ENCODE measurements at places on chromosomes 16 and 17.

DNA sequence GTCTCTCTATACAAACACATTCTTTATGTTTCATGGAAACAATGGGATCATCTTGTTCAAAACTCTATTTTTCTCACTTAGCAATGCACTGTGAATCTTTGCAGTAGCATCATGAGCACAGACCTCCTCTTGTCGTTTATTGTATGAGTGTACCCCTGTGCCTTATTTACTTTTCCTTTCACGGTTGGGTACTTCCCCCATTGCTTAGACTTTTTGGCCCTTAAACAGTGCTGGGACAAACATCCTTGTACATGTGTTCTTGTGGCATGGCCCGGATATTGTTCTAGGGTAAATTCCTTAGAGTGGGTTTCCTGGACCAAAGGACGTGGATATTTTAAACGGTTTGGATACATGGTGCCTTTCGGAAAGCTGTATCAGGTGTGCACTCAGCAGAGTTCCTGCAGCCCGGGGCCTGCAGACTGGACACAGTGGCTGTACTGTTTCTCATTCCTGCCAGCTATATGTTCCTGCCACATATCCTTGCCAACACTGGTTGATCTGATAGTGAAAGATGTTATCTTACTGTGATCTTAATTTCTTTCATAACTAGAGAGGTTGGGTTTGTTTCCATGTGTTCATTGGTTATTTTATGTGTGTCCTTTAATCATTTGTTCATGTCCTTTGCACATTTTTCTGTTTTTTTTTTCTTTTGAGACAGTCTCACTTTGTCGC lies 111.1 kb downstream of the OR1D5 start:
- DNase-seq = no peak

DNA sequence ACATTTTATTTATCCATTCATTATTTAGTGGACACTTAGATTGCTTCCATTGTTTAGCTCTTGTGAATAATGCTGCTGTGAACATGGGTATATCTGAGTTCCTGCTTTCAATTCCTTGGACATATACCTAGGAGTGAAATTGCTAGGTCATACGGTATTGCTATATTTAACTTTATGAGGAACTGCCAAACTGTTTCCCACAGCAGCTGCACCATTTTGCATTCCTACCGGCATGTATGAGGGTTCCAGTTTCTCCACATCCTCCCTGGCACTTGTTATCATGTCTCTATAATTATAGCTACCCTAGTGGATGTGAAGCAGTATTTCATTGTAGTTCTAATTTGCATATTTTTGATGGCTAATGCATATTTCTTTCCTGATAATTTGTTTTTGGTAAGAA lies 23.7 kb upstream of the DRG2 start:
- no peak for DNase-seq

- DNase-seq = no peak
Observed at GRCh38 chr17:19656336-19656735, 7.8 kb downstream of the ALDH3A2 start.

GRCh38 chr16:12255473-12255872 lies 278.9 kb downstream of the SNX29 start:
- no peak for DNase-seq

- no peak for DNase-seq
Observed at GRCh38 chr17:77745702-77746101, 212.8 kb upstream of the TNRC6C start.

- DNase-seq = no peak
Observed at GRCh38 chr16:82881516-82881915, 254.7 kb downstream of the CDH13 start.

DNA sequence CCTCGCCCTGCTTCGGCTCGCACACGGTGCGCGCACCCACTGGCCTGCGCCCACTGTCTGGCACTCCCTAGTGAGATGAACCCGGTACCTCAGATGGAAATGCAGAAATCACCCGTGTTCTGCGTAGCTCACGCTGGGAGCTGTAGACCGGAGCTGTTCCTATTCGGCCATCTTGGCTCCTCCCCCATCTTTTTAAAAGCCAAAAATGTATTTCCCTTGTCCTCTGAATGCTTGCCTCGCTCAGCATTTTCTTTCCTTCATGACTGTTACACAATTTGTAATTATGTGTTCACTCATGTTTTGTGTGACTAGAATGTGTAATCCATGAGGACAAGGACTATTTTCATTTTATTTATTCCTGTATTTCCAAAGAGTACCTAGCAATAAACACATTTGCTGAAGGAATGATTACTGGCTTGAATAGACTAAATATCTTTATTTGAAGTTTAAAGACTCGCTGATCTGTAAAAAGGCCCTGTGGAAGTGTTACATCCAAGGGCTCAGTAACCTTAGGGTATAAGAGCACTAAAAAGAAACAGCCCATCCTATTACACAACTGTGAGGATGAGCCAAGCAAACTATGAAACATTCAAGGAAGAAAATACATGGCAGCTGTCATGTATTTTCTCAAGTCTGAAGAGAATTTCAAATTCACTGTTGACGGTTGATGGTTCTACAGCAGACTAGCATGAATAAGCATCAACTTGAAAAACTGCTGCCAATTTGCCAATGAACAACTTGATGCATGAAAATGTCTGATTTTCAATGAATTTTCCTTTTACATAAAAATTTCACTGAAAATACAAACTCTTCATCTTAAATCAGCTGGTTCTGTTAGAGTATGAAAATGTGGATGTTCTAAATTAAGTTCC lies 192.6 kb downstream of the MYO1D start:
- no peak for DNase-seq

DNA sequence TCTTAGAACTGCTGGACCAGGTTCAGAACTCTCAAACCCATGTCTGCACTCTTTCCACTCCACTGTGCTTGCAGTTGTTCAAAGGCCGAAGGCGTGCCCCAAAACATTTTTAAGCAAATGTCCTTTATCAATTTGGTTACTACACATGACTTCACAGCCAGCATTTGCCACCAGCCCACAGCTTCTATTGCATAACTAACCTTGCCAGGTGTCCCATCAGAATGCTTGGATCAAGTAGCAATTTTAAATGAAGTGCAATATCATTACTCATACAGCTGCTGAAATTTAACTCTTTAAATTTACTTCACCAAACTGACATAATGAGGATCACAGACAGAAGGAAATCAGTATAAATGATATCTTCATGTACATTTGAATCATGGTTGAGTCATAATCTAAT lies 29.8 kb upstream of the HS3ST3A1 start:
- no peak for DNase-seq

GRCh38 chr16:88287219-88287618 lies 95.5 kb upstream of the ZNF469 start:
- DNase-seq = peak; percentile 34

DNA sequence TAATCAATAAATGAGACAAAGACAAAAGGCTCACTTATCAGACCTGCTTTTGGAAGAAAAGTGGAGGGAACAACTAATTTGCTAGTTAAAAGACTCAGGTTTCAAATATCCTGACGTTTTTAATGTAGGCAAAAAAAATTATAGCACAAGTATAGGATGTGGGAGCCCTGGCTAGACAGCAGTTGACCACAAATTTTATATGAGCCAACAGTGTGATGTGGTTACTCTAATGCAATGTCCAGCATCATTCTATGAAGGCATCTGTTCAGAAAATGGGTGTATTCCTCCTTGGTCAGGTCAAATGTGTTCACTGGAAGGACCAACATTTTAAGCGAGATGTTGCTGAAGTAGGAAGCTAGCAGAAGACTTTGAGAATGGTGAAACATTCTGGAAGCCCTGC lies 237.4 kb downstream of the MAP2K6 start:
- no peak for DNase-seq

GRCh38 chr16:48383009-48383876 lies 2.0 kb downstream of the SIAH1 start:
- DNase-seq = no peak

DNA sequence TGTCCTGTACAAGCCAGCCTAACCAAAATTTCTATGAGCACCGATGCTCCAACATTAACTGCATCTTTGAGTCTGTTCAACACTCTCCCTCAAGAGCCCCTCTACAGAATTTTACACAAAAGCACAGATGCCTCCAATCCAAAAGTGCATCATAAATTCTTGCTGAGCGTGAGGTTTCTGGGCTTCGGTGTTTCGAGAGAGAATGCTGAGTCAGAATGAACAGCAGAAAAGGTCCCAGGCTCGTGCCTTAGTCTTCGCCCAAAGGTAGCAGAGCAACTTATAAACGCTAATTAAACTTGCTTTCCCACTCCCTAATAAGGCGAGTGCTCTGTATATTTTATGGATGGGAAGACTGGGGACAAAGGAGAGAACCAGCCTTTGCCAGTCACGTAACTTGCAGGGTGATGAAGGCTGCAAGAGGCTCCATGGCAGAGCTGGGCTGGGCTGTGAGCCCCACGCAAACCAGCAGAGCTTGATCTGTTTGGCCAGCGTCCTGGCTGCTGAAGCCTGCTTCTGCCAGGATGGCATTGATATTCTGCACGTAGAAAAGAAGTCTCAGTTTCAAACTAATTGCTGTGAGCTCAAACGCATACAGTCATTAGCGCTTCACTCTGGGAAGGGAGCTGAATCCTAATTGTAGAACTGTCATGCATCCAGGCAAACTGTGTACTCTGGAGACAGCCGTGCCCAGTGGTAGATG lies 138.5 kb downstream of the DNAH9 start:
- DNase-seq = no peak

DNA sequence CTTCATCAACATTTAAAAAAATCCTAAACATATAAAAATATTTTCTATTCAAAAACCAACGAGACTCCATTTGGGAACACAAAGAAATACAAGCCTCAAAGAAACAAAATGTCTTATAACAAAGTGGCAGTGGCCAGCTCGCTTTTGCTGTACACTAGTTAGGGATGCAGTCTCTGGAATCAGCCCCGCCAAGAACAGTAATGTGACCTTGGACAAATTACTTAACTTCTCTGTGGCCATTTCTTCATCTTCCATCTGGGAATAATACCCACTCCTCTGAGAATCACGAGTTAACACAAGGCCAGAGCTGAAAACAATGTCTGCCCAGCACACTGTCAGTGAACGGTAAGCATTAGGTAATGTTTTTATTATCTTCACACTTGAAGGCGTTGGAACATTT lies 5.6 kb downstream of the STAT5B start:
- no peak for DNase-seq

- no peak for DNase-seq
Observed at GRCh38 chr17:17892009-17892408, 55.2 kb upstream of the SREBF1 start.

- DNase-seq = no peak
Observed at GRCh38 chr16:12310286-12310685, 333.8 kb downstream of the SNX29 start.

DNA sequence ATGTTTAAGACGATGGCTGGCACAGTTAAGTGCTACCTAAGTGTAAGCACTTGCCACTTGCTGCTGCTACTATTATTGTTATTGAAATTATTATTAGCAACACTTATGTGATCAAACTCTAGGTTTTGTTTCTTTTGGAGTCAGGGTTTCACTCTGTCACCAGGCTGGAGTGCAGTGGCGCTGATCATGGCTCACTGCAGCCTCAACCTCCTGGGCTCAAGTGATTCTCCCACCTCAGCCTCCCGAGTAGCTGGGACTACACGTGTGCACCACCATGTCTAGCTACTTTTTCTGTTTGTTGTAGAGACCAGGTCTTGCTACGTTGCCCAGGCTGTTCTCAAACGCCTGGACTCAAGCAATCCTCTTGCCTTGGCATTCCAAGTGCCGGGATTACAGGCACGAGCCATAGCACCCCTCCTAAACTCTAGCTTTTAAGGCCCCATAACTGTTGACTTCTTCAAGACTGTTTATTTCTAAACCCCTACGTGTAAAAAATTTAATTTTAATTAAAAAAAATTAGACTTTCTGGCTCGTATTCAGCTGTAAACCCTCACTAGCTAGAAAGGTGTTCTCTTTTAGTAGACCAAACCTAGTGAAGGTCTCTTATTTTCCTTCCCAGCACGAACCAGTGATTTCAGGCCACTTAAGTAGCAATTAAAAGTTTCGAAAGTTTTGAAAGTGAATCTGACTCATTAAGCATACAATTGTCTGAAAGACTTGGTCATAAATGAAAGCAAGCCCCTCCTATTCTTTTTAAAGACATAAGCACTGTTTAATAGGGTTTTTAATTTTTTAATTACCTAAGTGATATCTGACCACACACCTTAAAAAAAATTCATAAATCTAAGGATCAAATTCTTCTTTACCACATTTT lies 11.7 kb upstream of the SCNN1B start:
- no peak for DNase-seq

DNA sequence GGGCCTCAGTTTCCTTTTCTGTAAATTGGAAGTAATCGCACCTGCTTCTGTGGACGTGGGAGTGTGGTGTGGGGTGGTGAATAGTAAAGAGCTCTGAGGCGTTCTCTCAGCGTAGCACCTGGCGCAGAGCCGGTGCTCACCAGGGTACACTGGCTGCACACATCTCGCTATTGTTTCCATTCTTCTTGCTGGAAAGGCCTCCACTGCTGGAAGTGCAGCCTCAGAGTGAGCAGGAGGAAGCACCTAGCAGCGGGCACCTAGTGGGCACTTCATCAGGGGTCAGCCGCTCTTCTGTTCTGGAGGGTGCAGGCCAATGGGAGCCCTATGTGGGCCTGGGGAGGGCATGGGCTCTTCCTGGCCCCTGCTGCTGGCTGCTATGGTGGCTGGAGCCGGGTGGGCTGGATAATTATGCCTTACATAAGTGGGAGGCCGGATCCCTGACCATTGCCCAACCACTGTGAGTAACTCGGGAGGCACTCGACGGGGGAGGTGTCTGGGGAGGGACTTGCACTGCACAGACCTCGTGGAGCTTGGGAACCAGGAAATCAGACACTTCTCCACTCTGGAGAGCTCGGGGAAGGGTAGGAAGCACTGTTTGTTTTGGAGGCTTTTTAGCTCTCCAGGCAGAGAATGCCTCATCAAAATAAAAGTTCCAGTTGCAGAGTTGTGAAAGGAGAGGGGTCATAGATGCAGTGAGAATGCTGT lies 1.7 kb downstream of the MAP2K3 start:
- peak; percentile 49 for DNase-seq

DNA sequence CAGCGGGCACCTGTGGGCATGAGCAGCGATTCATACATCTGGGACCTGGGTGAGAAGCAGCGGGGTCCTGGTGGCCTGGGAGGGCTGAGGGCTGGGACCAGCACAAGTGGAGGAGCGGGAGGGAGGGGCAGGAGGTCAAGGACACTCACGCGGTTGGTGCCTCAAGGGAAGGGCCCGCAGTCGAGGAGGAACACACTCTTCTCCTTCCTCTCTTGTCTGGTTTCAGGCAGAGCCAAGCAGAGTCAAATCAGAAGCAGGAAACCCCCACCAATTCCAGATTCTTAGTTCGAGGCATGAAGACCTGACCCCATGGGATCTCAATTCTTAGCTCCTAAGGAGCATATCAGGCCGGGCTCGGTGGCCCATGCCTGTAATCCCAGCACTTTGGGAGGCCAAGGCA lies 15.7 kb downstream of the DNAI2 start:
- no peak for DNase-seq

DNA sequence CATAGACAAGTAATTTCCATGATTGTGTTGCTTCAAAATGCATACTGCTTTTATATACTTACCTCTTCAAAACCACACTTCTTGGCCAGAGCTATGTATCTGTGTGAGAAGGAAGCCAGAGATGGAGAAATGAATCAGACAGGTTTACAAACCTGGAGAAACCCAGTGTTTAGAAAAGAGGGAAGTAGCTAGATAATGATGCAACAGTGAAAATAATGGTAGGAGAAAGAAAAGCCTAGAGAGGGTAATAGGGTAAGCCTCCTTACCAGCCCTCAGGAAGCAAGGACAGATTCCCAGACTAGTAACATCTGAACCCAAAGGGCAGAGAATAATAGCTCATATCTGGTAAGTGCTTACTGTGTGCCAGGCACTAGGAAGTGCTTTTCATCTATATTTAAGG lies 250.3 kb upstream of the CDH11 start:
- DNase-seq = no peak
